IPS-NIHi11 (cell line): ENCODE measurements at places on chromosomes 16 and 17.

DNA sequence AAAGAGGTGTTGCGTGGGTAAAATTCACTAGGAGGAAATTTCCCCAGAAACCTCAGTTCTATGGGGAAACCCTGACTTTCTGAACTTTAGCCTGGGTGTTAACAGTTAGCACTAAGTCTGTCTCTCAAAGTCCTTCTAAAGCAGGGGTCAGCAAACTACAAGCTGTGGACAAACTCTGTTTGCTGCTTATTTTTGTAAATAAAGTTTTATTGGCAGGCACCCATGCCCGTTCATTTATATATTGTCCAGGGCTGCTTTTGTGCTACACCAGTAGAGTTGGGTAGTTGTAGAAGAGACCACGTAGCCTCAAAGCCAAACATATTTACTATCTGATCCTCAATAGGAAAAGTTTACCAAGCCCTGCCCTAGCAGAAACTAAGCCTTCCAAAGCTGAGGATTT is 159.7 kb downstream of the USP31 start:
- DNase-seq: no peak

GRCh38 chr17:49241692-49242397 is 11.3 kb upstream of the PHOSPHO1 start:
- DNase-seq: no peak

- no peak for DNase-seq
Observed at GRCh38 chr16:81838794-81839193, 59.7 kb downstream of the PLCG2 start.

GRCh38 chr17:51997723-51998122 is 160.8 kb downstream of the CA10 start:
- no peak for DNase-seq

DNA sequence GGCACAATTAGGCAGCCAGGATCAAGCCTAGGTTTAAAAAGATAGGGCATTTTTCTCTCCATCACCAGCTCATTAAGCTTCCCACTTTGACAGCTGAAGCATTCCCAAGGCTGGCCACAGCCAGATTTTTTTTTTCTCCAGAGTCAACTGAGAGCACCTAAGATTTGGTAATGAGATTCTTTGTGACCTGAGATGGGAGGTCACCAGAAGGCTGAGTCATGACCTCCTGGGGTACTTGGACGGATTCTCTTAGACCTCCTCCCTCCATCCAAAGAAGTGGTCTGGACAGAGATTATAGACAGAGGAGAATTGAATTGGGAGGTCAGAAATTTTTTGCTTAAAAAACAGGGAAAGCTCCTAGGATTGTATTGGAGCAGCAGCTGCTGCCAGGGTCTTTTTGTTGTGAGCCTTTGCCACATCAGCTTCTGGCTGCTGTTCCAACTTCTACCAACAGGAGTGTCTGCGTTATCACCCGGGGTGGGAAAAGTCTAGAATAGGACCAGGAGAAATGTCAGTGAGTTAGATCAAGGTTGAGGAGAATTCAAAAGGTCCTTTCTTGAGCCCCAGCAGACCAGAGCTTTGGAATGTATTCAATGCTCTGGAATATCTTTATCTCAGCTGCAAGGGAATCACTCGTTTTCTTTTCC is 221.2 kb upstream of the N4BP1 start:
- DNase-seq: peak; percentile 47

DNA sequence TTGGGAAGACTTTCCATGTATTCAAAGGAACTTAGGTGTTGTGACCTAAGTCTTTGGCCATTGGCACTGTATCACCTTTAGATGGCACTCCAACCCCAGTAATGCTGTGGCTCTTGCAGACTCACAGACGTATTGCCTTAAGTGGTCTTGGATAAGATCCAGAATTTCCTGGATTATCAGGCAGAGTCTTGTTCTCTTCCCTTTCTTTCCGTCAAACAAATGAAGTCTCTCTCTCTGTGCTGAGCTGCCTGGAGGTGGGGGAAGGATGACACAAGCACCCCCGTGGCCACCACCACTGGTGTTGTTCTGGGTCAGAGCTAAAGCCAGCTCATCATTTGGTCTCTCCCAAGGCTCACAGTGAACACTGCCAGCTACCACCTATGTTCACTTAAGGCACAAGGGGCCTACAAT is 789.9 kb upstream of the KIF2B start:
- peak; percentile 23 for DNase-seq

DNA sequence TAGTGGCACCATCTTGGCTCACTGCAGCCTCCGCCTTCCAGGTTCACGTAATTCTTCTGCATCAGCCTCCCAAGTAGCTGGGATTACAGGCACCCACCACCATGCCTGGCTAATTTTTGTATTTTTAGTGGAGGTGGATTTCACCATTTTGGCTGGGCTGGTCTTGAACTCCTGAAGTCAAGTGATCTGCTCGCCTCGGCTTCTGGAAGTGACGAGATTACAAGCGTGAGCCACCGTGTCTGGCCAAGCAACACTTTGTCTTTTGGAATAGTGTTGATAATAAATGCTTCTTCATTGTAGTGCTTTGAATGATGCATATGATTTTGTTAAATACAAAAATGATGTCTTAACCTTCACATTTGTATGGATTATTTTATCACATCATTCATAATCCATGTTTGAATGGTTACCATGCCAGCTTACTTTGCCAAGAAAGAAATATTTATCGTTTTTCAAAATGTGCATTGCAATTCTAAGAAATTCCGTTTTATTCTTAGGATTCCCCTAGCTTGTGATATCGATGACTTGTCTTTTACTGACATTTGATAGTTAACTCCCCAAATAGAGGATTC is 29.1 kb downstream of the USP10 start:
- DNase-seq: no peak

- no peak for DNase-seq
Observed at GRCh38 chr17:37737081-37737480, 7.8 kb downstream of the HNF1B start.

DNA sequence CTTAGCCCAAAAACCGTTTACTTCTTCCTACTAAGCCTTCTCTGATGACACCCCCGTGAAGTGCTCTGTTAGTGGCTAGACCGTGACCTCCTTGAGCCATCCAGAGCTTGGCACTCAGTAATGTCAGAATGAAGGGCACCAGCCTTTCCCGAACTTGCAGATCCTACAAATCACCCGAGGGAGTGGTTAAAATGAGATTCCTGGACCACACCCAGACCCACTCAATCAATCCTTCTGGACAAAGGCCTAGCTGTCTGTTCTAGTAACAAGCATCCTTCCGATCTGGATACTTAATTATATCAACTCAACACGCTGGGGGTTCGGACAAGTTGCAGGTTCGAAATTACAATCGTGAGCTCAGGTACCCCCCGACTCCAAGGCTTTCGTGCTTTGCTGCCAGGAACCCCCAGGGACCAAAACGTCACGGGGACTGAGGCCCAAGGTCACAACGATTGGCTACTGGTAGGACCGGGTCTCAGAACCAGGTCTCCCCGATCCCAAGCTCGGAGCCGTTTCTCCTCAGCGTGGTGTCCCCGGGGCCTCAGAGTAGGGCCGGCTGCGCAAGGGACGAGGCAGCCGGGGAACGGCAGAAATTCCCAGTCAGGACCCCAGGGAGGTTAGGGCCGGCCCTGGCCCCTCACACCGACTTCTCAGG is 527 bp downstream of the CIAPIN1 start:
- DNase-seq: peak; percentile 52

GRCh38 chr17:6328279-6328678 is 106.6 kb downstream of the AIPL1 start:
- peak; percentile 30 for DNase-seq

DNA sequence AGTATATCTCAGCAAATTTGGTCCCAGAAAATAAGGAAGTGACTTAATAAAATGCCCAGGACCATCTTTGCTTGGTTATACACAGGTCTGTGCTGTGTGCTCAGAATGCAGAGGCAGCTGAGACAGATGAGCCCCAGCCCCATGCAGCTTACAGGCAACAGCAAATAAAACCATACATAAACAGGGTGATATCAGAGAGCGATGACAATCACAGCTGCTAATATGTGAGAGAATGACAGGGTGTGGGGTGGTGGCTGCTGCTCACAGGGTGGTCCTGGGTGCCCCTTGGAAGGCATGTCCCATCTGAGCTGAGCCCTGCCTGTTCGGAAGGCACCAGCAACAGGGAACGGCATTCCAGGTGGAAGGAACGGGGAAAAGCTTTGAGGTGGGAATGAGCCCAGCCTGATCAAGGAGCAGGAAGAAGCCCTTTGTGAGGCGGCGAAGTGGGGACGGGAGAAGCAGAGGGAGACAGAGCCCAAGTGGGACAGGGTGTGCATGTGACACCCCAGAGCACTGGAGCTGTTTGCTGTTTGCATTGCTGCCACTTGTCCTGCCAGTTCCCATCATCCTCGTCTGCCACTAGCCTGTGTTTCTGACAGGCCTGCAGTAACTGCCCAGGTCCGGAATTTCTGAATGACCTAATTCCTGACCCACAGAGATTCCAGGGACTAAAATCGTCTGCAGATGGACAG is 150.5 kb downstream of the KATNIP start:
- no peak for DNase-seq

GRCh38 chr16:30787613-30788378 is 791 bp upstream of the ZNF629 start:
- no peak for DNase-seq

- DNase-seq: no peak
Observed at GRCh38 chr16:1713331-1713730, 7.3 kb downstream of the MAPK8IP3 start.

DNA sequence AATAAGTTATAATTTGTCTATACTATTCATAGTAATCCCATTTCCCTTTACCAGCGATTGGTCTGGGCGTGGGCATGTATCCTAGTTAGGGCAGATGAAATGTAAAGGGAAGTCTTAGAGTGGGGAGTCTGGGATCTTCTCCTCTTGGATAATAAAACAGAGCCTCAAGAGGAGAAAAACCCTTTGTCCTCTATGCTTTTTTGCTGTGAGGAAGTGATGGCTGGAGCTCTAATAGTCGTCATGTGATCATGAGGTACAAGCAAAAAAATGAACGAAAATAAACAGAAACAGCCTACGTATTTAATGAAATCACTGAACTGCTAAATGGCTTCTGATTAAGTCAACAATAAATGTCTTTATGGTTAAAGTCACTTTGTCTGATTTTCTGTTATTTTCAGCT is 26.8 kb downstream of the EFCAB5 start:
- DNase-seq: no peak

DNA sequence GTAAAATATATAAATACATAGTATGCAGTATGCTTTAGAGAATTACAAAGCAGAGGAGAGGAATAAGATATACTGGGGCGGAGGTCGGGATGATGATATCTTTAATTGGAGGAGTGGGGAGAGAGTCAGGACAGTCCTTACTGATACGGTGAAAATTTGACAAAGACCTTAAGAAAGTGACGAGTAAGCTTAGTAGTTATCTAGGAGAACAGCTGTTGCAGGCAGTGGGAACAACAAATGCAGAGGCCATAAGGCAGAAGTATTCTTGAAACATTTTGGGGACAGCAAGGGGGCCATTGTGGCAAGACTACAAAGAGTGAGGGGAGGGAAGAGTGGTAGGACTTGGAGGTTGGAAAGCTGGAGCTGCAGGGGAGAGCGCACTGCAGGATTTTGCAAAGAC is 22.3 kb upstream of the CDC6 start:
- no peak for DNase-seq

GRCh38 chr17:4082136-4082924 is 60.5 kb downstream of the ZZEF1 start:
- no peak for DNase-seq

DNA sequence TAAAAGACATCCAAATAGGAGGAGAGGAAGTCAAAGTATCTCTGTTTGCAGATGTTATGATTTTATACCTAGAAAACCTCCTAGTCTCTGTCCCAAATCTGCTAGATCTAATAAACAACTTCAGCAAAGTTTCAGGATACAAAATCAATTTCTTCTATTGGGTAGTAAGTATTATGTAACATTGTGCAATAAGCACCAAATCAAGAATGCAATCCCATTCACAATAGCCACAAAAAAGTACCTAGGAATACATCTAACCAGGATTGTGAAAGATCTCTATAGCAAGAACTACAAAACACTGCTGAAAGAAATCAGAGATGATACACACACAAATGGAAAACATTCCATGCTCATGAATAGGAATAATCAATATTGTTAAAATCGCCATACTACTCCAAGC is 13.0 kb downstream of the NLRP1 start:
- no peak for DNase-seq

DNA sequence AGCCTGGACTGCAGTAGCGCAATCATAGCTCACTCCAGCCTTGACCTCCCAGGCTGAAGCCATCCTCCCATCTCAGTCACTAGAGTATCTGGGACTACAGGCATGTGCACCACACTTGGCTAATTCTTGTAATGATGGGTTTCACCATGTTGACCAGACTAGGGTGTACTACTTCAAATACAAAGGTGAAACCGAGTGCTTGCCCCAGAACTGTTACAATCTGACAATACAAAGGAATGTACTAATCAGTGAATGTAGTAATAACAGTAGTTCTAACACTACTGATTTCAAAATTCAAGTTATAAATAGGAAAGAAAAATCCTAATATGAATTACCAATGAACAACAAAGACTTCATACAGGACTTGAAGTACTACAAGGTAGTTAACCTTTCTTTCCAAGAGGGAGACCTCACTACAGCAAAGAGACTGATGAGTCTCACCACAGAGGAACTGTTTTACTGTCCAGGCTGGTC is 24.4 kb downstream of the CRK start:
- no peak for DNase-seq

DNA sequence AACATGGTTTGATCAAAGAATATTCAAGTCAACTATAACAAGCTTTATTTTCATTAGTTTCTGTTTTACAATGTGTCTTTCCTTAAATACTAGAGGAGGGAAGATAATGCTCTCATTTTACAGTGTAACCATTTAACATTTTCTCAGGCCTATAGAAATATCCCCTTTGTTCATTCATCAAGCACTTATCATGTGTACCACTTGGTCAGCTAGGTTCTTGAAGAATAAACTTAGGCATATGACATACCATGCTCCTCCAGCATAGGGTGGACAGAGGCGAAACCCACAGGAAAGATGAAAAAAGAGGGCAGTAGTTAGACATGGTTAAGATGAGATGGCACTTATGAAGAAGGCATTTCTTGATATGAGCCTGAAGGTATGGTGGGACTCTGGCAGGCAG is 34.0 kb upstream of the HLF start:
- DNase-seq: no peak
